Jurkat, Clone E6-1 (cell line): ENCODE measurements at places on chromosomes 7 and 10.

DNA sequence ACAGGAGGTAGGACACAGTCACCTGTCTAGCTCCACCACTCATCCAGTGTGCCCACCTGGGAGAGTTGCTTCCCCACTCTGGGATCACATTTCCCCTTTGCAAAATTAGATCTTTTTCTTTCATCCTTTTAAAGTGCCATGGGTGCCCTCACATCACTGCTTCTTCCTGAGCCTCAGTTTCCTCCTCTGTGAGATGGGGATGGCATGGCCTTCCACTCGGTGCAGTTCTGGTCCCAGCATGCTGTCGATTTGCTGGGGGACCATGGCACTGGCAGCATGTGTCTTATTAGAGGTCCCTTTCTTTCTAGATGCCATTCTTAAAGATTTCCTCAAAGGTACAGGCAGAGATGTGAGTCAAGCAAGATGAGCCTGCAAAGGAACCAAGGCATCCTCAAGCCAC is 158.3 kb upstream of the ZMIZ1 start:
- no peak for DNase-seq

DNA sequence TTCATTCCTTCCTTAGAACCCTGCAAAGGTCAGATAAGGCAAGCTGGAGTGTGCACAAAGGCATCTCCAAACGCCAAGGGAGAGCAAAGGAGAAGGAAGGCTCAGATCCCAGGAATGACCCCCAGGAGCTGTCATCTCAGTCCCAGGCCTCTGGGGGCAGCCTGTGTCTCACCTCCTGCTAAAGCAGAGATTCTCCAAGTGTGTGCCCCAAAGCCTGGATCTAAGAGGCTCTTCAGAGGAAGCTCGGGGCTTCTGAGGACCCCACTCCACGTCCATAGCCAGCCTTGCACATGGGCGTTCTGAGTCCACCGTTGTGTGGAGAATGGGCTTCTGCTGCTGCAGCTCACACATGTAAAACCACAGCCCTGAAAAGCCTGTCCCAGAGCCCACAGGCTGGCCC is 5.1 kb upstream of the GRID1 start:
- no peak for DNase-seq

- DNase-seq: no peak
These were observed 9.9 kb upstream of the SLC25A13 start for GRCh38 chr7:96331775-96332174.

DNA sequence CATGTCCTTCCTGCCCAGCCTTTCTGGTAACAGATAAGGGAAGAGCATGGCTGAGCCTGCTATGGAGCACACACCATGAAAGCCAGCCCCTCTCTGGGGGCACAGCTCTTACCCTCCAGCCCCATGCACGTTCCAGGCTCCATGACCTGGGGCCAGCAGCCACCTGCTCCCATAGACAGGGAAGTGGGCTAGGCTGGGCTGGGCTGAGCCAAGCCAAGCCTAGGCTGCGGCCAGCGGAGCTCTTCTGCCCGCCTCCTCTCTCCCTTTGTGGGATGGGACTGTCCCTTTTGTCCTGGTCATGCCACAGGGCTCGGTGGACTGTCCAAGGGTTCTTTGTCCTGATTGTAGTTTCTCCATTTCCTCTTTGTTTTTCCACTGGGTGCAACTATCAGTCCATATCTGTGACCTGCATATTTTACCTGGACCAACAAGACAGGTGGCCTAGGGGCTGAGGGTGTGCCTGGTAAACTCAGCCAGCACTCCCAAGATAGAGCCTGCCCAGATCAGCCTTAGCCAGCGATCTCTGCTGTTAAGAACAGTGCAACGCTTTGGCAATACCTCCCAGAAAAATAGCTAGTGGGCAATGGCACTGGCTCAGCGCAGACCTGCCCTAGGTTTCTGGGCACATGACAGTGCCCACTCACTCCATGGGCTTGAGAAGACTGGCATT is 97.2 kb upstream of the BTBD16 start:
- DNase-seq: no peak

DNA sequence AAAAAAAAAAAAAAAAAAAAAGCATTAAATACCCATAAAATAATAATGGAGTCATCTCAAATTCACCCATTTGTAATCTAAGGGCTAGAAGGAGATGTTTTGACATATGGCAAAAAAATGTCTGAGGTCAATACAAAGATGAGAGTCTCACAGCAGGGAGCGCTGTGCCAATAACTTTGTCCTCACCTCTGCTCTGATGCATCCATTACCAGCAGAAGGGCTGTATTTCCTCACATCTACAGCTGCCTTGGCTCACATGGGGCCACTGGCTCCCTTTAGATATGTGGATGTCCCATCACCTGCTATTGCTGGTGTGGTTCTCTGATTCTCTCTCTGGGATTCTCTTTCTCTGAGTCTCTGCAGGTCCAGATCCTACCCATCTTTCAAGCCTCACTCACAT is 90.3 kb upstream of the FAM133B start:
- peak; percentile 68 for DNase-seq

DNA sequence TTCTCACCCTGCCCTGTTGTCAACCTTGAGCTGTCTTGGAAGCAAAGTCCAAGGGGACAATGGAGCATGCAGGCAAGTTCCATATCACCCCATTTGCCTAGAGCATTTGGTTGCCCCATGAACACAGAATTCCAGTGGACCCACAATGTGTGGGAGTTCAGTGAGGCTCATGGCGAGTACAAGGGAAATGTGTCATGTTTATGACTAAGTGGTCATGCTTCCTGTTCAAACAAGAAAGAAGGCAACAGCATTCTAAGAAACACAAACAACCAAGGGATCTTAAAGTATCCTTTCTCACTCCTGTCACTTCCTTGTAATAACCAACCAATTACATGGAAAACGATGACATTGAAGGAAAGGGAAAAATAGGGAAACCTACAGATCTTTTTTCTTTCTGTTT is 513.0 kb downstream of the INHBA start:
- DNase-seq: no peak

DNA sequence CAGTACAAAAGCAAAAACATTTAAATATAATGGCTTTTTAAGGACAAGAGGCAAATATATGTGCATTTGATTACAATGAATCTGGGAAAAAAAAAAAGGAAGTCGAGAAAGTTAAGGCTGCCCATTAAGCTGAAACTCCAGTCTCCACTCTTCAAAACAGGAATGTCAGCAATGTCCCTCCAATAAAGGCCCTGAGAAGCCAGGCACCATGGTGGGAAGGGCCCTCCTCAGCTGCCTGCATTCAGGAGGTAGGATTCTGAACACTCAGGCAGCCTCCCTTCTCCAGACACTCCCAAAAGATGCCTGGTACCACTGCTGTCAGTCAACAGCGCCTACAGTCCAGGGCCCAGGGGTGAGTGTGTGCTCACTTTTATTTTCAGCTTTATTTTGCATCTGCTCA is 121.3 kb upstream of the MGMT start:
- no peak for DNase-seq

- no peak for DNase-seq
These were observed 8.9 kb upstream of the VSTM4 start for GRCh38 chr10:49123981-49124950.

DNA sequence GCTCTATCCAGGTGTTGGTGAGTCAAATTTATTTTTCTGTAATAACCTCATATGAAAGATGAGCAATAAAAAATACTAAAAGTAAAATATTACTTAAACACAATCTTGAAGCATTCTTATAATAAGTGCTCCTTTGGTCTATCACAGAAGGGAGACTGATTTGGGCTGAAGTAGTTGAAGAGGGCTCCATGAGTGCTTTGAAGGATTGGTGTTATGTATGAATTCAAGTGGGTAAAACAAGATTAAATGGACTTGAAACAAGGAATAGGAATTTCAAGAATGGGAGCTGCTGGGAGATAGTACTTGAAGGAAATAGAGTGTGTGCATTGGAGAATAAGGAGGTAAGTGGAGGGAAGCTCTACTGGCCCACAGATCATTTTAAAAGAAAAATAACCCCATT is 7.3 kb upstream of the OR2A2 start:
- no peak for DNase-seq

GRCh38 chr7:76303202-76304147 is 1.0 kb downstream of the HSPB1 start:
- DNase-seq: peak; percentile 78

- DNase-seq: no peak
These were observed 200.9 kb downstream of the GRID1 start for GRCh38 chr10:86165666-86166065.

- no peak for DNase-seq
These were observed 401.5 kb downstream of the REEP3 start for GRCh38 chr10:63922468-63923284.

GRCh38 chr7:8418629-8419245 is 14.7 kb upstream of the NXPH1 start:
- peak; percentile 56 for DNase-seq

DNA sequence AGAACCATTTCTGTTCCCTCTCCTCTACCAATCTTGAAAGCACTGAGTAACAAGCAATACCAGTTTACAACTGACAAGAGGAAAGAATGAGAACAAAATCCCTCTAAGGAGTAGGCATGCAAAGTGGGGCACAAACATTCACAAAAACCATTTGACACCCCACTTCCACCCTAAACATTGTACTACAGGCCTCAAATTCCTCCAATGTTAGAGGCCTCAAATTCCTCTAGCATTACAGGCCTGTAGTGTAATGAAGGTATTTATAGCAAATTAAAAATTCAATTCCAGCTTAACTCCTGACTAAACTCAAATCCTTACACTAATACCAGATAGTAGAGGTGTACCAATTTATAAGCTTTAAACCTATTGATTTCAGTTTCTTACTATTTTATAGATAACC is 85.4 kb downstream of the SIRT1 start:
- DNase-seq: no peak

- no peak for DNase-seq
These were observed 61.0 kb downstream of the GALNT11 start for GRCh38 chr7:152086513-152086912.

DNA sequence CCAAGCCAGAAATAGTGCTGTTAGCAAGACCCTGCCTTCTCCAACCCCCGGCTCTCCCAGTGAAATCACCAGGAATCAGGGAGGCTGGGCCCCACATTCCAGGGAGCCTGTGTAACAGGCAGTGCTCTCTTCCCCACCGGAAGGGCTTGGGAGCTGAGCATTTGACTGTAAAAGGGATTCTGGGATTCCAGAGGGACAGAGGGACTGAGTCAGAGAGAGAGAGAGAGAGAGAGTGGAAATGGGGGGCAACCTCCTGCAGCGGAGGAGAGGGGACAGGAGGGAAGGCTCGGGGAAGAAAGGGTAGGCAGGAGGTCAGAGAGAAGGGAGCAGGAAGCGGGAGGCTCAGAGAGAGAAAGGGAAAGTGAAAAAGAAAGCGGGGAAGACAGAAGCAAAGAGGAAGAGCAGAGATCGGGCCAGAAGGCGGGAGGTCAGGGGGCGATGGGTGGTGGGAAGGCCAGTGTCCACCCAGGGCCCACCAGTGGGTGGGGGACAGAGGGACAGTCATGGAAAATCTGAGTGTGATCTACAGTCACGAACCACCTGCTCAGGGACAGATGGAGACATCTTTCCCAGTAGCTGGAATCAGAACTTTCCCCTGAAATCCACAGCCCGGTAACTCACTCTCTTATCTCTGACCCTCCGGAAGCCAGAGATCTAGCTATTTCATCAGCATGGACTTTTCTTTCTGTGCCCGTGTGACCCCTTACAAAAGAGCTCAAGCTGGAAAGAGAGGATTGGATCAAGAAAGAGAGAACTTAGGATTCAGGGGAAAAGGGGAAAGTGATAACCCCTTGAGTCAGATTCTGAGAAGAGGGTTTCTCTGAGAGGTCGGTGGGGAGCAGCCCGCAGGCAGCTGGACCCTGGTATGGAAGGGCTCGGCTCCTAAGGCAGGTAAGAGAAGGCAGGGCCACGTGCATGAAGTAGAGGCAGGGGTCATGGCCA is 4.6 kb upstream of the SERPINE1 start:
- no peak for DNase-seq

DNA sequence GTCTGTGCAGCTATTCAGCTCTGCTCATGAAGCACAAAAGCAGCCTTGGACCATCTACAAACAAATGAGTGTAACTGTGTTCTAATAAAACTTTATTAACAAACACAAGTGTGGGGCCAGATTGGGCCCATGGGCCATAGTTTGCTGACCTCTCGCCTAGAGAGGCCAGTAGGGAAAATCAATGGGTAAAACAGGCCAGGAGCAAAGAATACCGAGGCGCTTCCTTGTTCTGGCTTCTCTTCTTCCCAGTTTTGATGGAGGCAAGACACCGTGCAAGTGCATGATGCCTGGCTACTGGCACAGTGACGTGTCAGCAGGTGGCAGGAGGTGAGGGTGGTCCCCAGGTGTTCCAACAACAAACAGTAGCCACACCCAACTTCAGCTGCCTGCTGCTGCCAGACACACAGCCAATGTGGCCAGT is 94.3 kb upstream of the SDK1 start:
- DNase-seq: no peak
